ENCODE measurements at places on chromosomes 6 and 20.

- DNase-seq = no peak
Observed at GRCh38 chr6:112311950-112312547, 35.1 kb upstream of the RFPL4B start.

DNA sequence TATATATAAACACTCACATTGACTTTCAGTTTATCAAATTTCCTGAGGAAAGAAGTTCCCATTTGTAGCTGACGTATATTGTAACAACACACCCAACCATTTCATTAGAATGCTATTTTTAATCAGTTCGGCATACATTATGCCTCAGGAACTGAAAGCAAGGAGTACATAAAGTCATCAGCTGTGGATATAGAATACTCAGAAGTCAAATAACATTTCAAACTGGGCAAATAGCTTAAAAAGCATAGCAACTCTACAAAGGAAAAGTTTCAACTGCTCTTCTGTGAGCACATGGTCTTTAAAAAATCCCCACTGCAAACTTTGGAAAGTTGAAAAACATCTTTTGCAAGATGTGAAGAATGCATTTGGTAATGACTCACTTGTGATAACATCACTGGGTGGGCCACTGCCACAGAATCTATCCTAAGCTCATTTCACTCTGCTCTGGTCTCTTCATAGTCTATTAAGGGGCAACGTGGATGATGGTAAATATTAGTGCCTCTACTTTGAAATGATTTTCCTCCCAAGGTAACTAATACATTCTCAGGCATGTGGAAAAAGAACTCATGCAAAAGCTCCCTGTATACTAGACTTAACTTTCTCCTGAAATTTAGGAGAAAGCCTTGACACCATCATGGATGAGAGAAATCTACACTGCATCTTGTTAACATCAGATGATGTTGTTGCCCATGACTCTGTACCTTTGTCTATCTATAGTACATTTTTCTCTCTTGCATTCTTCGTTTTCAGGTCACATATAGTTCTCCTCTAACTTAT, 49.2 kb downstream of the FYN start:
- DNase-seq = no peak

GRCh38 chr6:16947375-16948015, 154.4 kb upstream of the STMND1 start:
- peak; percentile 36 for DNase-seq

- no peak for DNase-seq
Observed at GRCh38 chr6:29989211-29989610, 46.9 kb downstream of the HLA-A start.

- no peak for DNase-seq
Observed at GRCh38 chr6:5279891-5280338, 18.6 kb downstream of the FARS2 start.

DNA sequence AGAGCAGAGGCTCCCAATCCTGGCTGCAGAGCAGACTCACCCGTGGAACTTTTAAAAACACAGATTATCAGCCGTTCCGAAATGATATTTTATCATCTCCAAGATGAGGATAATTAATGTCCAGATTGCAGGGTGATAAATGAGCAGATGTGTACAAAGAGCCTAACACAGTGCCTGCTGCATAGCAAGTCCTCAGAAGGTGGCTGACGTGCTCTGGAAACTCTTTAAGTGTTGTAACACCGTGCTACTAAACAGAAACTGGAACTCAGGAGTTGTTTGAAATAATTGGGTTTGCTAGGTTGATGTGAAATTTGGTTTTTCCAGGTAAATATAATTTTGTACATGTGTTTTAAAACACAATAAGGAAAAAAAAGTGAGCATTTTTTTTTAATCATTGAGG, 118.0 kb downstream of the ARMC2 start:
- no peak for DNase-seq

- no peak for DNase-seq
Observed at GRCh38 chr20:32796383-32796948, 23.3 kb upstream of the MAPRE1 start.

DNA sequence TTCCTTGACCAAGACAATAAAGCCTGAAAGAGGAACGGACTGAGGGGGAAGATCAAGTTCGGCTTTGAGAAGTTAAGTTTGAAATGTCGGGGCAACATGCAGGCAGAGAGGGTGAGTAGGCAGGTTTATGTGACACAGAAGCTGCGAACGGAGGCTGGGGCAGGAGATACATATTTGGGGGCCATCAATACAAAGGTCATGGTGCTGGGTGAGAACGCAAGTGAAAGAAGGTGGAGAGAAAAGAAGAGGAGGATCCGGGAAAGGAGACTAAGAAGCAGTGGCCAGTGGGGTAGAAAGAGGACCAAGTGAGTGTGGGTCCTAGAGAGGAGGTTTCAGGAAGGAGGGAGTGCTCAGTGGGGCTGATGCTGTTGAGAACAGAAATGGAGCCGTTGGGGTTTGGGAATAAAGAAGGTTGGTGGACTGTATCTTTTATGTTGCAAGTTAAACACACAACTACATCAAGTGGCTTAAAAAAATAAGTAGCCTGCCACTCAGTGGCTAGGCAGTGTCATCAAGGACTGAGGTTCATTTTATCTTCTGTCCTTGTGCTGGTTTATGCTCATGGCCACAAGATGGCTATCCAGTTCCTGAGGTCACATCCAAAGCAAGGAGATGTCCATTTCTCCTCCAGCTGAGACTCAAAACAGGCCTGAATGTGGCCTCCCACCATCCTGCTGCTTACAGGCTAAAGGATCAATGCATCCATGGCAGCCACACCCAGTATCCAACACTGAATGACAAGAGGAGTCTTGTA, 1.7 kb upstream of the BLCAP start:
- no peak for DNase-seq

- no peak for DNase-seq
Observed at GRCh38 chr6:40903456-40903855, 135.6 kb downstream of the UNC5CL start.

DNA sequence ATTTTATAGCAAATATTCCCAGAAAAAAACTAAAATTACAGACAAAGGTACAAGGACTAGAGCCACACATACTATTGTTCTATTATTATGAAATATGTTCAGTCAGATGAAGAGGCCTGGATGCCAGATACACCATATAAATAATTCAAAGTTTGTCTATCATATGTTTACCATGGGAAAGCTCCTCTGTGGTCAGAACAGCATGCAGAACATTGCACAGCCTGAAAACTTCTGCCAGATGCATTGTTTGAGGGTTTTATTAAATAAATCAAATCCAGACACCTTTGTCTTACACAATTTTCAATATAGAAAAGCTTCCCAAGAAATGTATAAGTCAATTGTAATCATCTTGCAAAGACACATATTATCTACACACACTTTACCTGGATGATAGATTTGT, 35.0 kb upstream of the COL21A1 start:
- DNase-seq = no peak

- no peak for DNase-seq
Observed at GRCh38 chr6:15577106-15577505, 85.7 kb downstream of the DTNBP1 start.

DNA sequence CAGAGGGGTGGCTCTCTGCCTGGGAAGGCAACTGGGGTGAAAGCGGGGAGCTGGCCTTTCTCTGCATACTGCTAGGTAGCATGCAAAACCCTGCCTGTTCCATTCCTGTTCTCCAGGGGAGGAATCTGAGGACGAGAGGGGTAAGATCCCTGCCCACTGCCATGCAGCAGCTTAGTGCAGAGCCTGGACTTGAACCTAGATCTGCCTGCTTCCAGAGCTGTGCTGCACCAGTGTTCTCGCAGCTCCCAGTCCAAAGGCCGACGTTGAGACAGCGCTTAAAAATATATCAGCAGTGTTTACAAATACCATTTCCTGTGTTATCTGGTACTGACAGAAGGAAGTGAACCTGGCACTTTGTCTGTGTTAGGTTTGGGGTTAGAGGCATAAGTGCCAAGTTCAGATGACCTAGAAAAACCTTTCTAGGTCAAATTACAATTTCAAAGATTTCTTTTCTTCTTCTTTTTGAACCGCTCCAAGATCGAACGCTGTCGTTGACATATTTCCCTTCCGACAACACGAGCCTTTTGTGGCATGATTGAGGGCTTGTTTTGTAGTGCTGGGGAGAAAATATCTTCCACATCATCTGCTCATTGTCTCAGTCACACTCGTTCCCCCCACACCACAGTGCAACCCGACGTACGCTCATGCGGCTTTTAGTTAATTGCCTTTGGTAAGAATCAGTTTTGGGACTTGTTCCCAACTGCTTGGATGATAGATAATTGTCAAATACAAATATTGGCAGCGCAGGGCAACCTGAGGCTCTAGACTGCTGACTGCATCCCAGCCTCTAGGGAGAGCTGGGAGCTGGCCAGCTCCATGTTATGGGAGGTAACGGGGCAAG, 44.6 kb downstream of the TOX2 start:
- DNase-seq = no peak

DNA sequence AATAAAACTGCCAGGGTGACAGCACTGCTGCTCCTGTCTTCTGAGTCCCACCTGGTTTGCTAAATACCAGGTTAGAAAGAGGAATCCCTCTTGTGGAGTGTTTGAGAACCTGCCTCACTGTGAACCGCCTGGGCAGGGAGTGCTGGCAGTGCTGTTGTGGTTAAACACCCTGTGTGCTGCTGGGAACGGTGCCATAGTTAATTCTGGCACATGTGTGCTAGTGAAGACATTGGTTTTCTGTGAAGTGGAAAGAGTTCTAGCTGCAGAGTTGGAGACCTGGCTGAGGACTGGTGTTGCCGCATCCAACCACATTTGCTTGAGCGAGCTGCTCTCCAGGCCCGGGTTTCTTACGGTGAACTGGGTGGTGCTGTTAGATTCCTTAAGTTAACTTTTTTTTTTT, 72.7 kb downstream of the IGF2R start:
- DNase-seq = no peak

GRCh38 chr20:5469111-5469510, 152.4 kb upstream of the PROKR2 start:
- DNase-seq = no peak

DNA sequence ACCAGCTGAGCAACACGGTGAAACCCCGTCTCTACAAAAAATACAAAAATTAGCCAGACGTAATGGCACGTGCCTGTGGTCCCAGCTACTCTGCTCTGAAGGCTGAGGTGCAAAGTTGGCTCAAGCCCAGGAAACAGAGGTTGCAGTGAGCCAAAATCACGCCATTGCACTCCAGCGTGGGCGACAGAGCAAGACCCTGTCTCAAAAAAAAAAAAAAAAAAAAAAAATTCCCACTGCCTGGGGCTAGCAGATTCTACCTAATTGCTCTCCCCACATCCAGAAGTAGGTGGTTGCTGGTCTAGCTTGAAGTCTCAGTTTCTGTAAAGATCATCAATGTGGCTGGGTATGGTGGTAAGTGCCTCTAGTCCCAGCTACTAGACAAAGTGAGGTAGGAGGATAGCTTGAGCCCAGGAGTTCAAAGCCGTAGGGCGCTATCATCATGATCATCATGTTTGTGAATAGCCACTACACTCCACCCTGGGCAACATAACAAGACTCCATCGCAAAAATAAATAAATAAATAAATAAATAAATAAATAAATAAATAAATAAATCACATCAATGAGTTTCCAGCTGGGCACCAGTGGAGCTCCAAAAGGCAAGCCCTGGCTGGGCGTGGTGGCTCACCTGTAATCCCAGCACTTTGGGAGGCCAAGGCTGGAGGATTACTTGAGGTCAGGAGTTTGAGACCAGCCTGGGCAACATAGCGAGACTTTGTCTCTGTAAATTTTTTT, 6.3 kb upstream of the AP5S1 start:
- DNase-seq = no peak

DNA sequence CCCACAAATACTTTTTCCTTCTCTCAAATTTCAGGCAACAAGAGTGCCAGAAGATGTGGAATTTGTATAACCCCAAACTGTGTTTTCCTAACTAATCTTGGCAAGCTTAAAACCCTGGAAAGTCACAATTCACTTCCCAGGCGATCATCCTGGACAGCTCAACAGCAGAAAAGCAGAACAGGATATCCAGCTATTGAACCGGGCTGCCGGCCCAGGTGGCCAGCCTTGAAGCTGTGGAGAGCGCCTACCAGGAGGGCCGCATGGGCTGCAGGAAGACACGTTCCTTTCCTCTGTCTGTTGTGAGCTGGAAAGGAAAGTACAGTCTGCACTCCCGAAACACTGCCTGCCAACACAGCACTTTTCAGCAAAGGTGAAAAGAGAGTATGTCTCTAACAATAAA, 719.7 kb upstream of the MARCKS start:
- DNase-seq = no peak

GRCh38 chr6:157490611-157491269, 109.8 kb downstream of the ZDHHC14 start:
- no peak for DNase-seq

- DNase-seq = peak; percentile 32
Observed at GRCh38 chr6:73929405-73929804, 233.4 kb downstream of the CD109 start.

GRCh38 chr6:37983720-37984501, 164.4 kb downstream of the ZFAND3 start:
- no peak for DNase-seq

- no peak for DNase-seq
Observed at GRCh38 chr20:38121741-38122140, 43.3 kb downstream of the TGM2 start.

- no peak for DNase-seq
Observed at GRCh38 chr20:57688295-57688694, 21.5 kb downstream of the PMEPA1 start.

DNA sequence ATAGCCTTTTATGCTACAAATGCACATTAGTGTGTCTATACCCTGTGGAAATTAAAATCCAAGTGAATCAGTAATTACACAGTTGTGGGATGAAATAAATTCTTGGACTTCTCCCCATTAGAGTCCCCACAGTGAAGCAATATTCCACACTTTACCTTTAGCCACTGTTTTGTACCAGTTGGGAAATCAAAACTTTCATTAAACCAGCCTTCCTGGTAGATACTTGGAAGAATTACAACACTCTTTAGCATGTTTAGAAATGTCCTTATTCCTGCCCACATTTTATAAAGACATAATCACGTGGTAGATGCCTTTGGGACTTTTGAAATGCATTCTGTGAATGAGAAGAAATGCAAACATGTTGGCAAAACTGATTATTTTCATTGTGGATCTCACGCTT, 49.0 kb upstream of the ANKEF1 start:
- DNase-seq = no peak

DNA sequence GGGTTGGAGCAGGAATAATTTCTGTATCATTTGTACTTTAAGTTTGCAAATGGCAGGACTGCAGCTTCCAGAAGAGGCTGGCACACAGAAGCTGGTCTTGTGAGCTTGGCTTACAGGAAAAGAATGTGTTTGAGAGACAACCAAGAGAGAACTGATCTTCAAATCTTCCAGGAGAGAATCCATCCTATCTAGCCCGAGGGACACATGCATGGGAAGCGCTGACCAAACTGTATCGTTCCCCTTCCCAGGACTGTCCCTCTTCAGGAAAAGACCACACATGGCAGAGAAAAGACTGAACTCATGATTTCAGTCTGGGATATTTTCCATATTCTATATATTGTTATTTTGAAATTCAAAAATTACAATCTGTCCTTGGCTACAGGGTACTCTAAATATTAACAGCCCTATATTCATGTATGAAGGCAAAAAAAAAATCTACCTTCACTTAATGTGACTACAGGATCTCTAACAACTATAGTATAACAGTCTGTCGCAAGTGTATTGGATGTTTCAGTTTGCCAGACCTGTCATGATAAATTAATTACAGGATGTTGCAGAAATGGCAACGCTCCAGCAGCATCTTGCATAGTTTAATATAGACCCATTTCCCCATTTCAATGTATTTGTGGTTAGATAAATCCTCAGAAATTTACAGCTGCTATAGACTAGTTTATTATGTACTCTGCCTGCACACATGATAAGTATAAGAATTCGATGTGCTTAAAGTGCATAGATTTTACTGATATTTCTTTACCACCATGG, 99.4 kb downstream of the MYB start:
- DNase-seq = no peak

GRCh38 chr6:4606821-4607704, 169.1 kb upstream of the CDYL start:
- DNase-seq = peak; percentile 53

GRCh38 chr6:127058027-127058426, 60.4 kb upstream of the RSPO3 start:
- DNase-seq = no peak

Measured in HCT116 (cell line).